ENCODE measurements at places on chromosomes 4 and X. TPM values are rescaled to one million over a fixed set of nuclear protein-coding genes. Genes with fewer than 3 reads are reported as not detected.
A peak's percentile ranks its signal among the peaks of the same experiment; 100 is the strongest.

The DUSP21 gene
- not detected for total RNA-seq

The GAGE12J gene
- total RNA-seq: not detected

The GLUD2 gene
- total RNA-seq: 1.6 TPM

The TRPC3 gene
- 2.7 TPM for total RNA-seq

The GYG2 gene
- 9.2 TPM for total RNA-seq

The CT45A5 gene
- not detected for total RNA-seq

The EMCN gene
- total RNA-seq: not detected

DNA sequence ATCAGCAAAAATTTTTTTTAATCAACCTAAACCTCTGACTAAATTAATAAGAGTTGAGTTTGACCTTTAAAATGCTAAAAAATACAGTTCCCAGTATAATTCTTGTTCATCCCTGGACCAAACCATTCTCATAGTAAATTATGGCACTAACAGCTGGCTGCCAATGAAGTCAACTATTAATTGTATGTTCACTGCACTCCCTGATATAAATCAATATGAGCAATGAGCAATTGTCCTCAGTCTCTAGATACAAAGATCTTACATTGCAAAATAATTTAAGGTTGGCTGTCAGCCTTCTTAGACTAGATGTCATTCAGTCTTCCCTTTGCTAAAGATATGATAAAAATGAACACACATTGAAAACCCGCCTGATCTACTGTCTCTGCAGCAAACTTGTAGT, 39.3 kb downstream of the NKX6-1 start:
- H3K27ac ChIP-seq: no peak overlapping the region
- H3K4me1 ChIP-seq: no peaks in the 10 kb centered on the region
- no peaks in the 10 kb centered on the region for H3K36me3 ChIP-seq

GRCh38 chrX:119990556-119991004, 47.0 kb upstream of the NKAP start:
- no peaks in the 10 kb centered on the region for H3K36me3 ChIP-seq
- DNase-seq: no peak
- H3K4me1 ChIP-seq: no peaks in the 10 kb centered on the region
- no peak overlapping the region for H3K27ac ChIP-seq
- no peak overlapping the region for H3K4me3 ChIP-seq

DNA sequence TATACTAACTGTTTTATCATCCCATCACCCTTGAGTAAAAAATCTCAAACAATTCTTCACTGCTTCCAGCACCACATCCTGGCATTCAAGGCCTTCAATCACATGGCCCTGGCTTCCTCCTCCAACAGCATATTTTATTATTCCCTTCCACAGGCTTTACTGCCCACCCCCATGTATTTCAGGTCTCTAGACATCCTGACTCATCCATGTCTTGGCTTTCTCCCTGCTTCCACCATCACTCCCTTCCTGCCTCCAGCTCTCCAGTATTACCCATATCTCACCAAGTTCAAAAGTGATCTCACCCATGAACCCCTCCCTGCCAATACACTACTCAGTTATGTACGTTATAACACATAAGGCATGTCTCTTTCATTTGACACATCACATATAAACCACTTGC, 34.7 kb upstream of the PLAC1 start:
- DNase-seq: peak; percentile 78
- no peak overlapping the region for H3K4me3 ChIP-seq
- H3K27ac ChIP-seq: no peak overlapping the region

- H3K36me3 ChIP-seq: no peaks in the 10 kb centered on the region
- H3K27me3 ChIP-seq: peaks cover 15% of the 10 kb centered on the region
- H3K27ac ChIP-seq: no peak overlapping the region
Measured at GRCh38 chr4:8331575-8331955, 62.0 kb downstream of the HTRA3 start.

DNA sequence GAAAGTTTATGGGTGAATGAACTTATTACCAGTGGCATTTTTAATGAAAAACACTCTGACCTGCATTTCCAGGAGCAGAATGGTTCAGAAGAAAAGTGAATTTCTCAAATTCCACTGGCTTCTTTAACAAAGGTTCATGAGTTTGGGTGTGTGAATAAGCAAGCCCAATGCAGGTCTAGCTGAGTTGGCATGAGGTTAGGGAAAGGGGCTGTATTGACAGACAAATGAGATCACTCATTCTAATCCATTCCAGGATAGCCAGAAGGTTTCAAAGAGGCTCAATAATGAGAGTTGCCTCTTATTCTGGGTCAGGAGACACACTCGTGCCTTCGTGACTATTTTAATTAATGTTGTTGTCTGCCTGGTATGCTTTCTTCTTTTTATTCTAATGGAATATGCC, 43.7 kb upstream of the NPY2R start:
- H3K36me3 ChIP-seq: no peaks in the 10 kb centered on the region
- H3K27me3 ChIP-seq: no peaks in the 10 kb centered on the region
- H3K4me3 ChIP-seq: no peak overlapping the region
- H3K4me1 ChIP-seq: no peaks in the 10 kb centered on the region
- no peak overlapping the region for H3K27ac ChIP-seq

- DNase-seq: peak; percentile 58
- peaks cover 5% of the 10 kb centered on the region for H3K4me1 ChIP-seq
- no peaks in the 10 kb centered on the region for H3K27me3 ChIP-seq
- H3K27ac ChIP-seq: no peak overlapping the region
Measured at GRCh38 chr4:15665753-15666365, 10.7 kb upstream of the FBXL5 start.

GRCh38 chrX:45479196-45479834, 278.6 kb upstream of the DIPK2B start:
- peaks cover 4% of the 10 kb centered on the region for H3K4me1 ChIP-seq
- H3K4me3 ChIP-seq: no peak overlapping the region
- DNase-seq: peak; percentile 93
- H3K36me3 ChIP-seq: no peaks in the 10 kb centered on the region

- H3K4me1 ChIP-seq: no peaks in the 10 kb centered on the region
- no peak overlapping the region for H3K4me3 ChIP-seq
- H3K27me3 ChIP-seq: no peaks in the 10 kb centered on the region
- H3K27ac ChIP-seq: no peak overlapping the region
- no peaks in the 10 kb centered on the region for H3K36me3 ChIP-seq
Measured at GRCh38 chr4:182015014-182015413, 228.2 kb upstream of the TENM3 start.

GRCh38 chr4:101262683-101263082, 84.6 kb downstream of the PPP3CA start:
- no peaks in the 10 kb centered on the region for H3K27me3 ChIP-seq
- H3K4me3 ChIP-seq: no peak overlapping the region
- H3K27ac ChIP-seq: no peak overlapping the region
- peaks cover 3% of the 10 kb centered on the region for H3K4me1 ChIP-seq

- no peaks in the 10 kb centered on the region for H3K27me3 ChIP-seq
- no peak overlapping the region for H3K27ac ChIP-seq
- DNase-seq: no peak
- H3K4me1 ChIP-seq: peaks cover 3% of the 10 kb centered on the region
Measured at GRCh38 chr4:140156529-140157171, 2.7 kb upstream of the MAML3 start.

DNA sequence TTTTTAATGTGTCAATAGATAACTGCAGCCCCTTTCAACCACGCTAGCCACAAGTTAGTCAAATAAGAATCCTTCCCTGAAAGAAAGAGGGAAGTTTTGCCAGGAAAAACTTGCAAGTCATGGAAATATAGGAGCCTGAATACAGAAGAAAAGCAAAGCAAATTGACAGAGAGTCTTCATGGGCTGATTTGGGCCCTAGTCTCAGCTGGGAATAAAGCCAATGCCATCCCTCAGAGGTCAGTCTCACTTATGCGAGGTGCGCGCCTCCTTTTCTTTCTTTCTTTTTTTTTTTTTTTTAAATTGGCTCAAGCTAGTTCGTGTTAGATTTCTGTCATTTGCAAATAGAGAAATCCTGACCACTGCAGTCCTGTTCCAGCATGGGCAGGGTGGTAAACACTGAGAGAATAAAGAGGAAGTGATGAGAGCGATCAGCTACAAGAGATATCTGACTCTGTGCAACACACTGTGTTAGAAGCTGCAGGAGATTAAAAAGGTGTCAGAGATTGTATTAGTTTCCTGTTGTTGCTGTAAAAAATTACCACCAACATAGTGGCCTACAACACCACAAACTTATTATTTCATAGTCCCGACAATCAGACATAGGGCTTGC, 299.7 kb downstream of the LDB2 start:
- no peak for DNase-seq
- H3K4me1 ChIP-seq: peaks cover 3% of the 10 kb centered on the region

GRCh38 chrX:29488919-29489318, 726.4 kb upstream of the MAGEB2 start:
- 0 out of 2 replicates have a peak, but pooled peaks cover 2% of the 10 kb centered on the region for H3K4me1 ChIP-seq
- DNase-seq: no peak
- no peak overlapping the region for H3K27ac ChIP-seq
- no peaks in the 10 kb centered on the region for H3K27me3 ChIP-seq
- H3K4me3 ChIP-seq: no peak overlapping the region

DNA sequence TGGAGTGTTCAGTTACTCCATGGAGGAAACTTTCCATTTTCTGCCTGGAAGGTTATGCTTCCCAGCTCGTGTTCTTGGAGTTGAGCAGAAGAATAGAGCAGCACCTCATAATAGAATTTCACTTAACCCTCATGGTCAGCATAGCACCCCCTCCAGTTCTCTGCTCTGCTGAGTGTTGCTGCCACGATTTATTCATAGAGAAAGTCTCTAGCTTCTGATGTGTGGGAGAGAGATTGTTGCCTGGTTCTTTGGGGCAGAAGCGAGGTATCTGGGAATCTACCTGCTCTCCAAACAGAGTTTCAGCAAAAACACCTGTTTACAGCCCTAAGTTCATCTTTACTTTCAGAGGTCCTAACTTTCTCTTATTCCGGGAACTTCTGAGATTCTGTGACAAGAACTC, 3.9 kb upstream of the DTHD1 start:
- H3K4me3 ChIP-seq: no peak overlapping the region
- no peaks in the 10 kb centered on the region for H3K27me3 ChIP-seq
- no peak for DNase-seq
- no peaks in the 10 kb centered on the region for H3K4me1 ChIP-seq
- H3K27ac ChIP-seq: no peak overlapping the region

DNA sequence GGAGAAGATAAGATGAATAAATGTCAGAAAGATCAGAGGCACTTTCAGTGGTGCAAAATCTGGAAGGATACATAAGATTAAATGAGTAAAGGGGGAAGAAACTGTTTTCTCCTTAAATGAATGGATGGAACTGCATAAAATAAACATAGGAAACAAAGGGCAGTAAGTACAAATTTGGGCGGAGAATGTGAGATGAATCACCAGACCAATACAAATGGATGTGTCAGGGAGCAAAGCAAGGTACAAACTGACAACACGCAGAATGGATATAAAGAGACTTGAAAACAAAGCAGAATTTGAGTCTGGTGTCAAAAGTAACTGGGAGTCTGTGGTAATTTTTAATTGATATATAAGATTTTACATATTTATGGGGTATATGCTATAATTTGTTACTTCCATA, 175.3 kb upstream of the PCDH18 start:
- no peak overlapping the region for H3K4me3 ChIP-seq
- H3K4me1 ChIP-seq: peaks cover 9% of the 10 kb centered on the region
- no peaks in the 10 kb centered on the region for H3K36me3 ChIP-seq
- no peaks in the 10 kb centered on the region for H3K27me3 ChIP-seq
- DNase-seq: peak; percentile 60

- no peaks in the 10 kb centered on the region for H3K36me3 ChIP-seq
- H3K27me3 ChIP-seq: no peaks in the 10 kb centered on the region
- peak overlapping the region; percentile 74 for H3K27ac ChIP-seq
- H3K4me1 ChIP-seq: peaks cover 8% of the 10 kb centered on the region
Measured at GRCh38 chr4:113981591-113981990, 2.1 kb upstream of the ARSJ start.

DNA sequence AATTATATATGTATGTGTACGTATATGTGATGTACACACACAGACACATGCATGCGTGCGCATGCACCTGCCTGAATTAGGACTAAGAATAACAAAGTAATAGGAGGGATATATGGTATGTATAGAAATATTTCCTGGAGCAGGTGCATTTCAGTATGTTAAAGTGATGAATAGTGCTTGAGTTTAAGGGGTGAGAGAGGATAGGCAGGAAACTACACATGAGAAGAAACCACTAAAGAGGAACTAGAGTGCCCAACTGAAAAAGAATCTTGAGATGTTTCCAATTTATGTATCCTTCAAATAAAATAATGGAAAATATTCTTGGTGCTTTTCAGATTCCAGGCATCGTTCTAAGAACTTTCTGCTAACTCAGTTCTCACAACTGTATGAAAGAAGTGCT, 52.6 kb upstream of the UNC5C start:
- H3K4me3 ChIP-seq: no peak overlapping the region
- H3K27ac ChIP-seq: no peak overlapping the region
- no peak for DNase-seq
- no peaks in the 10 kb centered on the region for H3K27me3 ChIP-seq
- no peaks in the 10 kb centered on the region for H3K36me3 ChIP-seq

DNA sequence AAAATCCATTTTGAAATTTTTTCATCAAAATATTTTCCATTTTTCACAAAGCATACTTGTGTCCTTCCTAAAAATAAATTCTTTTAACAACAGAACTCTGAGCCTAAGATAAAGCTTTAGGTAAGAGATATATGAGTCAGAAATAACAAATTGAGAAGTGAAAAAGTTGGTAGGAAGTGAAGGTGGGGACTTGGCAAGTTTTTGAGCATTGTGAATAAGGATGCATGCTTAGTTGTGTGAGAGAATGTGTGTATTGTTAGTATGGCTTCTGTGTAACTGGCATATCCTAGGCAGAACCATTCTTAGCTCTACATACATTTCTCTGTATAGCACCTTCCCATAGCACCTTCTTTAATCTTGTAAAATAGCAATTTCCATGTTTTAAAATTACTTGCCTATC, 6.8 kb downstream of the ASB5 start:
- H3K36me3 ChIP-seq: no peaks in the 10 kb centered on the region
- no peaks in the 10 kb centered on the region for H3K27me3 ChIP-seq
- H3K27ac ChIP-seq: peak overlapping the region; percentile 43
- peaks cover 14% of the 10 kb centered on the region for H3K4me1 ChIP-seq

DNA sequence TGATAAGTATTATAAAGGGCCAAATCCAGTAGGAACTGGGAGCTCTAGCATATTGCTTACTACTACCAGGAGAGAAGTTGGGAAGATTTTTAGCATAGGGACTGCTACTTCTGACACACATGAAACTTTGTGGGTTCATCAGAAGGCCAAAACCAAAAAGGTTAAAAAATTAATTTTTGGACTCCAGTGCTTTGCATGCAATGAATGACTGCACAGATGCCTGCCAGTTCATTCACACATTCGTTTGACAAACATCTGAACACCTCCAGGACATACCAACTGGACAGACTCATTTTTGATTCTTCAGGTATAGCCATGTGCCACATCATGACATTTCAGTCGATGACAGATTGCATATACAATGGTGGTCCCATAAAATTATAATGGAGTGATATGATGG, 79.8 kb downstream of the MID1IP1 start:
- no peak overlapping the region for H3K27ac ChIP-seq
- peaks cover 1% of the 10 kb centered on the region for H3K27me3 ChIP-seq
- no peaks in the 10 kb centered on the region for H3K4me1 ChIP-seq
- DNase-seq: no peak
- H3K36me3 ChIP-seq: no peaks in the 10 kb centered on the region

DNA sequence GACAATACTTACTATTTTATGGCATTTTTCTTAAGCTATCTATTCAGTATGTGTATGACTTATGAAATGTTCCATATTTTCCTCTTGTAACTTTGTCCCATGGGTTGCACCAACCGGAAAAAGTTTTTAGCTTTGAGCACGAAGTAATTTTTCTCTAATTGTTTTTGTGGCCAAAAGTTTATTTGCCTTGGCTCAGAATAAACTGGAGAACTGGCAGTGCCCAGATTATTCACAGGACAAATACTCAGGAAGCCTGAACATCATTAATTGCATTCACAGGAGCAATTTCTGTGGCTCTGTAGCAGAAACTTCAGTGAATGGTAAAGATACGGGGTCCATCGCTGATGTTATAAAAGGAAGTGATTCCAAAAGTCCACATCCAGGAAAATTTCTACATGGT, 184.5 kb downstream of the ARHGAP10 start:
- H3K4me1 ChIP-seq: no peaks in the 10 kb centered on the region
- peaks cover 20% of the 10 kb centered on the region for H3K36me3 ChIP-seq
- no peak overlapping the region for H3K4me3 ChIP-seq
- no peaks in the 10 kb centered on the region for H3K27me3 ChIP-seq
- H3K27ac ChIP-seq: no peak overlapping the region

Measured in IMR-90 (cell line).